ENCODE measurements at places on chromosomes 7 and 10.

GRCh38 chr7:43363035-43363791 lies 219.7 kb upstream of the STK17A start:
- peak; percentile 68 for DNase-seq

DNA sequence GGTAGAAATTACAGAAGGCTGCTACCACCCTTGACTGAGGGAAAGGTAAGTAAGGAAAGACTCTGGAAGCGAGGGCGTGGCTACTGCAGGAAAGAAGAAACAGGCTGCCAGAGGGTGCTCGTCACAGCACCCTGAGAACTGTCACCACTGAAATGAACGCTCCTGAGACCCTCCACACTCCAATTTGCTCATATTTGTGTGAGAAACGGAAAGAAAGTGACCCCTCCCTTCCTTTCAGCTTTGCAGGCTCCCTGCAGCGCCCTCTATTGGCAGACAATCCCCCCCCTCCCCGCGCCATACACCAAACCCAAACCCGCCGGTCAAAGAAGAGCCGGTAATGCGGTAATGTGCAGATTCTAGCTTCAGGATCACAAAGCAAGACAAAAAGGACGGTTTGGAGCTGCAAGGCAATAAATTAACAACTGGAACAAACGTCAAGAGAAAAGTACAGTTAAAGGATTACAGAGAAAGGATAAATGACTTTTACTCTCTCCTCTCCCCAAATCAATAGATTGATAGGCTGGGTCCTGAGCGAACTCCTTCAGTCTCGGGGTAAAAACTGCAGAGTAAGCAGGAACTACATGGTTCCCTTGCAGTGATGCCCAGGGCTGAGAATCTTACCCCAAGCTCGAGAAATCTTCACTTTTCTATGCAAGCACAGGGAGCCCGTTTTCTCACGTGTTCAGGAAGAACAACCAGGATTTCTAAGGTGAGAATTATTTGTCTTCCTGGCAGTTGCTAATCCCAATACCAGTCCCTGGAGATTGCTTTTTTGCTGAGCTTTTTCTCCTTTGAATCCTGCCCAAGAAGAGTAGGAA lies 47.6 kb downstream of the STEAP1B start:
- no peak for DNase-seq

- no peak for DNase-seq
These were observed 228.7 kb upstream of the CCDC6 start for GRCh38 chr10:60135020-60135419.

GRCh38 chr10:132550366-132551092 lies 12.9 kb downstream of the INPP5A start:
- no peak for DNase-seq

GRCh38 chr10:25068152-25069058 lies 52.0 kb downstream of the THNSL1 start:
- no peak for DNase-seq

- DNase-seq: peak; percentile 43
These were observed 62.9 kb upstream of the FAM171A1 start for GRCh38 chr10:15433850-15434537.

DNA sequence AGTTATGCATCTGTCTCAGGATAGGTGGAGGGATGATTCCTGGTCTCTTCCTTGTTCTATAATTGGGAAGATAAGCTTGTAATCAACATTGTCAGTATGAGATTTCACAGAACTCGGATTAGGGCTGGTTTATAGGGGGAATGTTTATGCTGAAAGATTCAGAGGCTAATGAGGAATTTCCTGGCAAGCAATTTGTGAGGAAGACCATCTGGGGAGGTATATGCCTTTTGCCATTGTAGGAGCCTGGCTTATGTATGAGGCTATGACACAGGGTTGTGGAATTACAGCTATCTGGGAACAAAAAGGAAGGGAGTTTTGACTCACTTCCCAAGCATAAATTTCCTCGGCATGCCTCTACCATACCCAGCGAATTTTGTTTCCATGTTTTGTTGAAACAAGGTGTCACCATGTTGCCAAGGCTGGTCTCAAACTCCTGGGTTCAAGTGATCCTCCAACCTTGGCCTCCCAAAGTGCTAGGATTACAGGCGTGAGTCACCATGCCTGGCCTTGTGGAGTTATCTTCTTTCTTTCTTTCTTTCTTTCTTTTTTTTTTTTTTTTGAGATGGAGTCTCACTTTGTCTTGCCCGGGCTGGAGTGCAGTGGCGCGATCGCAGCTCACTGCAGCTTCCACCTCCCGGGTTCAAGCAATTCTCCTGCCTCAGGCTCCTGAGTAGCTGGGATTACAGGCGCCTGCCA lies 1.6 kb upstream of the COPS6 start:
- DNase-seq: no peak

- no peak for DNase-seq
These were observed 306.3 kb downstream of the FZD1 start for GRCh38 chr7:91570560-91570959.

- no peak for DNase-seq
These were observed 260.9 kb downstream of the ADARB2 start for GRCh38 chr10:1476455-1476803.

DNA sequence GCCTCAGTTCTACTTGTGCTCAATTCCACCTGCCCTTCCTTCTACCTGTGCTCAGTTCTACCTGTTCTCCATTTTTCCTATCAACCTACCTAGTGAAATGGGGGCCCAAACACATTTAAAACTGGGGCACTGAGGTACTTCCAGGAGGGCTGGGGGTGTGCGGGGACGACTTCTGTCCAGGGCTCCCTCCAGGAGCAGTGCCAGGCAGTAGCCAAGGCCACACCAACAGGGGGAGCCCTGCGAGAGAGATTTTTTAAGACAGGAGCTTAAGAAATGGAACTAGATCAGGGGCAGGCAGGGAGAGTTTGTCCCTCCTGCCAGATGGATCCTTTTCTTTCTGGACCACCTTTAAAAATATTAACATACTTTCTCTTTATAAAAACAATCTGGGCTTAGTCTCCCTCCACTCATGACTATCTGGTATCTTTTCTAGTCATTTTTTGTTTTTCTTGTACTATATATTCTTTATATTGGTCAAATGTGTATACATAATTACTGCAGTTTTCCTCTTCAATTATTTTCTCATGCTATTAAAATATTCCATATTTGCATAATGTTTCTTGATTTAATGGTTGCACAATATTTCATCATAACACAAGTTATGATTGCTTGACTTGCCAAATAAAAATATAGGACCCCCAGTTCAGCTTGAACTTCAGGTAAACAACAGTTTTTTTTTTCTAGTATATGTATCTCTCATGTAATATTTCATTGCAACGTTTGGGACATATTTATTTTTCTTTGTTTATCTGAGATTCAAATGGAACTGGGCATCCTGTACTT lies 47.3 kb upstream of the INSYN2A start:
- DNase-seq: no peak

DNA sequence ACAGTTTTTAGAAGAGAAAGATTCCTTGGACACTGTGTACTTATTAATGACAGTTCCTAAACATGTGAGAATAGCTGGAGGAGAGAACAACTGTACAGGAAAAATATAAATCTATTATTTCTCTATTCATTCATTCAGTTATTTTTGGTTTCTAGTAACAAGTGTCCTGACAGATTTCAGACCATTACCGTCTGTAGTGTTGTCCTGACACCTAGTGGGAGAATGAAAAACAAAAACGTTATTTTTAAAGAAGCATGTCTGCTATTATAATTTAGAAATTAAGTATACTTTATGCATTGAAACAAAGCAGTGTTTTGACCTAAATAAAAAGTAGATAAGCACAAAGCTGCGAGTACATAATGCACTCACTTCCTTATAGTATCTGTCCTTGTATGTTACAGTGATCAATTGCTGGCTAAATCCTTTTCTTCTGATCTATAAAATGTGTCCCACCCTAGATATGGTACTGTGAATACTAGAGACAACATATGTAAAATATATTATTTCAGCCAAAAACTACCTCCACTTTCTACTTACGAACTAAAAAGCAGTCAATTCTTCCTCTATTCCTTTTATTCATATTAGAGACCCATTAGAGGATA lies 575.6 kb downstream of the ARL4A start:
- peak; percentile 38 for DNase-seq

DNA sequence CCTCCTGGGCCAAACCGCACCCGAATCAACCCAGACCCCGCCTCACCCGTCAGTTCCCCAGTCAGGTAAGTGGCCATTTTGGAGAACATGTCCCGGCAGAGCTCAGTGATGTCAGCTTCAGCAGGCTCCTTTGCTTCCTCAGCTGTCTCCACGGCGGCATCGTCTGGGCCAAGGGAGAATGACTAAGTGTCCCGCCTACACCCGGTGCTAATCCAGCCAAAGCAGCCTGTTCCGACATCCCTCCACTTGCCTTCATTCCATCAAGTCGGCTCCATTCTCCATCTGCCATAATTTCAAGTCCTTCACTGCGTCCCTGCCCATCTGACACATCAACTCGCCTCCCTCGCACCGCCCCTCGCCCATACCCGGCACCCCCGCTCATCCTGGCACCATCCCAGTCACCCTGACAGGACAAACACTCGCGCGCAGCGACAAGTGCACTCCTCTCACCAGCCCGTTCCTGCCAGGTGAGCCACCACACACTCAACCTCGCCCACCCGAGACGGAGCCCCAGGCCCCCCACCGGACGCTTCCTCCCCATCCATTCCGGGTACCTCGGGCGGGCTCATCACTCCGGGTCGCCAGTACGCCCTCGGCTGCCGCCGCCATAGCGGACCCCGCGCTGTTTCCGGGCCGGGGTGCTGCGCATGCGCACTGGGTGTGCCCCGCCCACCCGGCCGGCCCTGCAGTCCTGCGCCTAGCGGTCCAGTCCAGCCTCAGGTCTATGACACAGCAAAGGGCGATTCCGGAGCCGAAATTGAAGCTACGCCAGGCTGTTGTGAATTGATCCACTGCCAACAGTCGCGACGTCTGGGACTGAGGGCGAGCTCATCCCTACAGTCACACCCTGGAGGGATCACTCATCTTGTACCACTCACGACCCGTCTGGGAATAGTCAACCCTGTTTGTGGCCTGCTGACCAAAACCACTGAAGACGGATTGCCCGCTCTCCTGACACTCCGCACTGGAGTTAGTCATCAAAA lies at the start of gene BLOC1S2:
TSS of gene BLOC1S2 (minus strand) at position 630 of the 983 bp plus-strand sequence. CDS start at position 609, 21 bp downstream.
- DNase-seq: peak; percentile 58

DNA sequence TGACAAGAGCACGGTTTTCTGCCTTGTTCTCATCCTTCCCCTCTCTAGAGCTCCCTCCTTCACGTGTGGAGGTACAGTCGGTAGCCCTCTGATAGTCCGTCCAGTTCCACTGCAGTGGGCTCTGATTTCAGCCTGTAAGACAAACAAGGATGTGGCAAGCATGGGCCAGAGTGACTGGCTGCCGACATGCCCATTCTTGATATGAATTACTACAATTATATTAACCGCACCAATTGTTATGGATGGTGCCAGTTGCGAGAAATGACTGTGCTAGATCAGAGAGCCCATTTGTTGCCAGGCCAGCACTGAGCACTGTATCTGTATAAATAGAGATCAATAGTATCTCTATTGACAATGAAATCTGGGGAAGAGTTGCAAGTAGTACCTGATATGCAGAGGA lies 146.6 kb downstream of the CHN2 start:
- DNase-seq: no peak

DNA sequence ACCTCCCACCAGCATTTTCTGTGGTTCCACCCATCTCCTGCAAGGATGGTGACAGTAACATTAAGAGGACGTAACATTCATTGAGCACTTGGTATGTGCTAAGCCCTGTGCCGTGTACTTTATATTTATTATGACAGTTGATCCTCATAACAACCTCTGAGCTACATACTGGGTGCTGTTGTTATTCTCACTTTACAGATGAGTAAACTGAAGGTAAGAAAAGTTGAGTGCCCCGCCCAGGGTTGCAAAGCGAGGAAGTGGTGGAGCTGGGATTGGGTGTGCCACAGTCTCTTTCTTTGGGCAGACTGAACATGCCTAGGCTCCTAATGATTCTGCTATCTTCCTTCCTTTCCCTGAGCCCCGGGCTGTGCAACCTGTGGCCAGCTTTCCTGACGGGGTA lies 107.4 kb downstream of the SH3PXD2A start:
- DNase-seq: no peak

GRCh38 chr10:26269754-26270153 lies 53.2 kb downstream of the GAD2 start:
- DNase-seq: peak; percentile 53

GRCh38 chr10:14583252-14583651 lies 191.4 kb downstream of the FAM107B start:
- DNase-seq: no peak

- DNase-seq: no peak
These were observed at the start of gene GIMAP6 for GRCh38 chr7:150631866-150632864. TSS of gene GIMAP6 (minus strand) at chr7:150632385. CDS start at chr7:150630142, 2,243 bp downstream.

GRCh38 chr7:89761173-89761572 lies 393.1 kb upstream of the STEAP1 start:
- DNase-seq: no peak

GRCh38 chr7:23295401-23295697 lies 3.8 kb upstream of the MALSU1 start:
- DNase-seq: no peak

- no peak for DNase-seq
These were observed 35.3 kb downstream of the COG5 start for GRCh38 chr7:107528461-107528860.

DNA sequence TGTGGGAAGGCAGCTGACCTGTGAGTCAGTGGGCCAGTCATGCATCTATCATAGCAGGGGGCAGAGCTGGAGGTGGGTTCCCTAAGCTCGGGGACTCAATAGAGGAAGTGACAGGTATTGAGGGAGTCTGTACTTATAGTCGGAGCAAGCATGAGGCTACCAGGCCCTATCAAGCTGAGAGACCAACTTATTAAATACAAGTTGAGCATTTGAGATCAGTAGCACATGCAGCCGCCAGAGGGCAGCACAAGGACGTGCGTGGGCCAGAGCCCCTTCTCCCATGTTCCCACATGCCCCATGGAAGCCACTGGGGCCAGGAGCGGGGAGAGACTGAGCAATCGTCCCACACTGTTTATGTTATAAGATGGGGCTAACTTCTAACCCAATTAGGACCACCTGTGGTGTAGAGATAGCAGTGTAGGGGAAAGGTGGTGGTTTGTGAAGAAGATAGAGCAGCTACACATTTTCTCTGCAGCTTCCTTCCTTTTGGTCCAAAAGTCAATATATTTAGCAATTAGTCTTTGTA lies 13.0 kb upstream of the STK31 start:
- DNase-seq: peak; percentile 66

DNA sequence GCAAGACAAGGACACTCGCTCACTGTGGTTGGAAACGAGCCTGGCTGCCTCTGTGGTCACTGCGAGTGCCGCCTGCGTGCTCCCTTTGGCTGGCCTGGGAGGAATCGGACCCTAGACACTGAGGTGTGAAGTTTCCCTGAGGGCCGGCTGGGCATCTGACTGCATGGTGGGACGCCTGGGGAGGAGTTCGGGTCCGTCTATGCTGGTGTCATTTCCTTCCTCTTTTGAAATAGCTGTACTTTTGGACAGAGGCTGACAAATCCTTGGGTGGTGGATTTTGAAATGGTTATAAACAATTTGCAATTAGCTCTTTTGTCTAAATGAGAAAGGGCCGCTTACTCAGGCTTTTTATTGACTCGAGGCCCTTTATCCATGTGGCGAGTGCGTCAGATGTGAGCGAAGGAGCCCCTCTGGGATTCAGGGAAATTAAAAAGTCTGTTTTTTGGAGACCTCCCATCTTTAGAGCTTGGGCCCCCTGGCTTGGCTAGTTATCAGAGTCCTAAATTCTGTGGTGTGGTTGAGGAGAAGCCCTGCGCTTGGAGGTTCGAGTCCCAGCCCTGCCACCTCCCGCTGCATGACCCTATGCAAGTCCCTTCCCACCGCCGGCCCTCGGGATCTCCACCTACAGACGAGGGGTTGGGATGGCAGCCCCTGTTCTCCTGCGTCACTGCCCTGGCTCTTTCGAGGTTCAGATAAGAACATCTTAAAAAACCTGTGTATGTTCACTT lies 147.1 kb downstream of the RGS10 start:
- DNase-seq: no peak

All from SHP77 (cell line).